Hepatocyte (in vitro differentiated cells): ENCODE measurements at places on chromosomes 16 and 17. TPM values are rescaled to one million over a fixed set of nuclear protein-coding genes. Genes with fewer than 3 reads are reported as not detected.

GRCh38 chr17:66275651-66276050, 26.8 kb upstream of the PRKCA start:
- DNase-seq, result peak; percentile 59

DNA sequence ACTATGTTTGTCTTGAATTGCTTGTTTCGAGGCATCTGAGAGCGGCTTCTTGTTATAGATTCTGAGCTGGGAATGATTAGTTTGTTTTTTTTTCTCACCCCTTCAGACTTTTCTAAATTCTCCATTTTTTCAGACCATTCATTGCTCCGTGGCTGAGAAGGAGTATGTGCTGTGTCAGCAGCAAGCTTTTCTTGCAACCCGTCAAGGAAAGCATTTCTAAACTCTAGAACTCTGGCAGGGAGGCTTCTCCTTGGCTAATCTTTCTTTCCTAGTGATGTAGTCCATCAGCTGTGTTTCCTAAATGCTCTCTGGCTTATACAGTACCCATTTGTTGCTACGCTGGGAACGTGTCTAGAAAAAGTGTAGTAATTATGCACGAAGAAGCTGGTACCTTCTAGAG, 133.5 kb downstream of the FTO start:
- no peak for DNase-seq

DNA sequence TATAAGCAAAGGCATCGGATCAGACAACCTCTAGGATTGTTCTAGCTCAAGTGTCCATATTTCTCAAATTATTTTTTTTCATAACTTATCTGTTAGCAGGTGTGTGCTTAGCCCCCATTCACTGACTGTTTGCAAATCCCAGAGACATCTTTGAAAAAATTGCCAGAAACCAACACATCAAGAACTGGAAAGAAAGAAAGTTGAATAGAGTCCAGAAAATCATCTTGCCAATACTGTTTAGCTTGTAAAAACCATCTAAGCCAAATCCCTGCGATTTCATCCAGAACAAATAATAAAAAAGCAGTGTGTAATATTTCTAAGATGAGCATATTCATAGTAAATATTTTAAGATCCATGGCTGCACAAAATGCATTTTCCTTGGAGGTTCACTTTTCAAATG, 64.5 kb downstream of the WSCD1 start:
- no peak for DNase-seq

DNA sequence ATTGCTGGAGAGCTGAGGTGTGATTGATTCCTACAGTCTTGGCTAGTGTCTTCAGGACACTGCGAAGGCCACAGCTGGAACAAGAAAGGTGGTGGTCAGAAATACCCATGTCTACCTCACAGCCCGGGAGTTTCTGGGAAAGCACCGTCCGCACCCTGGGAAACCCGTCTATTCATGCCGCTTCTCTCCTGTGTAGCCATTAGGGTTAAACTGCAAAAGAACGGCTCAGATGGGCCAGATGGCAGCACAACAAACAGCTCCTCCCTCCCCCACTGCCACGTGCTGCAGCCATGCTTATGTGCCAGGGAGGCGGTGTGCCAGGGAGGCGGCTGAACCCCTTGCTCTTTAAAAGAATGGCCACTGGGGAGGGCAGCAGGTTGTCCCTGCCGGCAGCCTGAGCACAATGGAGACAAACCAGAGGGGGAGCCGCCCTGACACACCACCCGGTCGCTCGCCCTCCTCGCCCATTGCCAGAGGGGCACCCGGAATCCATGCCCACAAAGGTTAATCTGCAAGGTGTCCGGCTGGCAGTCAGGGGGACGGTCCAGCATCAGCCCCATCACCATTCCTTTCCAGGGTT, 65.2 kb downstream of the CYTH1 start:
- DNase-seq, result no peak

DNA sequence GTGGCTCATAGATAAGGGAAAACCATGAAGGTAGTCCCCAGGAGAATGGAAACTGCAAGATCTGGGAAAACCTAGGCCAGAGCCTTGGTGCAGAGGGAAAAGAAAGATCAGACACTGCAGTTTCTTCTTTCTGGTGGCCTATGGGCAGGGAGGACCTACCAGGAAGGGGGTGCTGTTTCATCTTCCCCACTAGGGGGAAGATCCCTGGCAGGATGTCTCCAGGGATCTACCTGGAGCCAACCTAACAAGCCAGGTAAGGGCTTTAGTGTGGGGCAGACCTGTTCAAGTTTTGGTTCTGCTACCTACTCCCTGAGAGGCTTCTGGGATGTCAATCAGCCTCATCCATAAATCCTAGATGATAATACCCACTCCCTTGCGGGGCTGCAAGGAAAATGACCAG, 21.4 kb downstream of the TOM1L2 start:
- DNase-seq, result no peak

DNA sequence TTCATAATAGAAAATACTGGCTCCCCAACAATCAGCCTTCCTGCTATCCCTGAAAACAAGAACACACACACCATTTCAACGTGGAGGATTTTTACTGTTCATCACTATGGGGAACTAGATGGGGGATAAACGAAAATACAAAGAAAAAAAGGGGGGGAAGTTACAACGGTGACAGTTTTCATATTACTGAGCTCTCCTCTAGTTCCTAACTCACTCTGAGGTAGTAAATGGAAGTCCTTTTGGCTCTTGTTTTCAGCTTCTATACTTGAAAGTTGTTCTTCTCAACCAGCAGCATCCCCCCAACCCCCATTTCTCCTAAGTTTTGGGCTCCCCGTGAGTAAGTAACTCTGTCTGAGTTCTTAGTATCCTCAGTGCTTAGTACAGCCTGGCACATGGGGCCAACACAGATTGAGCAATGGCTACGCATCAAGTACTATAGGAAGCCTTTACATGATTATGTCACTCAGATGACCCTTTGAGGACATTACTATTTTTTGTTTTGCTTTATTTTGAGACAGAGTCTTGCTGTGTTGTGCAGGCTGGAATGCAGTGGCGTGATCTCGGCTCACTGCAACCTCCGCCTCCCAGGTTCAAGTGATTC, 4.2 kb upstream of the CORO7 start:
- DNase-seq, result no peak

DNA sequence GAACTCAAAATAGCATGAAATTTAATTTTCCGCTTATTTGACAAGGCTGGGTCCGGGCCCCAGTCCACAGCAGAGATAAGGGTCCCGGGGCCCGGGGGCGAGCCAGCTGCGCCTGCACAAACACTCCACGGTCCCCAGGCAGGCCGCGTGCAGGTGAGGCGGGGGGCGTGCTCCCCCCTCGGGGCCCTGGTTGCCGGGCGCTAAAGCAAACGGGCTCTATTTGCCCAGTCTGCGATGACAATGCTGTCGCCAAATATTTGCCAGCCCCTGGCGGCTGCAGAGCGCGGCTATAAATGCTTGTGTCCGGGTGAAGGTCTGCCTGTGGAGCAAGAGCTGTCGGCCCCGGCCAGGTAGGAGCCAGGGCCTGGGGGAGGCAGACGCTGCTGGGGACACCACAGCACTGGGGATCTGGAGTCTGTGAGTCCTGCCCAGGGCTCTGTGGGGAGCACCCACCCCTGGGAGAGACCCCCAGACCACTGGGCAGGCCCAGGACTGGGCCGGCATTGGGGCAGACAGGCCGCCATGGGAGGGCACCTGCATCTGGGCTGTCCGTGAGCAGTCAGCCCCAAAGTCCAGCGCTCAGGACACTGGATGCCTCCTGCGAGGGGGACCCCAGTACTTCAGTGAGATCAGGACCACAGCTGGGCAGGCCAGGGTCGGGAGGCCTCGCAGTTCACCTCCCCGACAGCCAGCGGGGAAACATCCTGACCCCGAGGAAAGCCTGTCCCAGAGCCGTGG, at the start of gene PERCC1:
PERCC1 (plus strand) TSS at position 320 of the 738 bp plus-strand sequence. CDS start 1,516 bp downstream, outside the sequence.
- peak; percentile 74 for DNase-seq

GRCh38 chr16:52022177-52022576, 524.8 kb downstream of the TOX3 start:
- no peak for DNase-seq

DNA sequence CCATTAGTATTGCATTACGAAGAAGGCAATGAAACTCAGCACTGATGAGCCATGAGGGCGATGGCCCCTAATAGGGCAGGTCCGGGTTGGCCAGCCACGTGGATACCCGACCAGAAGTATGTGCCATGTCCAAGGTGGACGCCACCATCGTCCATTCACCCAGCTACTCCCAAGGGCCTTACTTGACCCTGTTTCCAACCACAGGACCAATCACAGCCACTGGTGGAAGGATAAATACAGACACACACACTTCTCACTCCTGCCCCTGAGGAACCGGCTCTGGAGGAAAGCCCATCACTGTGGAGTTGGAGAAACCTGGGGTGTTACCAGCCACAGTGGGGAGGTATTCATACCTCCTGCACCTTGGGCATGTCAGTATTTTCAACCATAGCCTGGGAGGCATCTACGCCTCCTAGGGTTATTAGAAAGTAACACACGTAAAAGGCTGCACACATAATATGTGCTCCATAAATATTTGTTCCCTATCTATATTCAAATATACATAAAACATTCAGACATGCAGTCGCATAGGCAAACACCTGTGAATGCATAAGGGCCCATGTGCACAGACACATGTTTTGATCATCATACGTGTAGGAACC, 5.4 kb upstream of the ITGA3 start:
- no peak for DNase-seq

- DNase-seq, result peak; percentile 74
Observed at GRCh38 chr17:385178-385835, 32.7 kb upstream of the RPH3AL start.

- no peak for DNase-seq
Observed at GRCh38 chr17:34781571-34782108, 179.6 kb downstream of the CCT6B start.

DNA sequence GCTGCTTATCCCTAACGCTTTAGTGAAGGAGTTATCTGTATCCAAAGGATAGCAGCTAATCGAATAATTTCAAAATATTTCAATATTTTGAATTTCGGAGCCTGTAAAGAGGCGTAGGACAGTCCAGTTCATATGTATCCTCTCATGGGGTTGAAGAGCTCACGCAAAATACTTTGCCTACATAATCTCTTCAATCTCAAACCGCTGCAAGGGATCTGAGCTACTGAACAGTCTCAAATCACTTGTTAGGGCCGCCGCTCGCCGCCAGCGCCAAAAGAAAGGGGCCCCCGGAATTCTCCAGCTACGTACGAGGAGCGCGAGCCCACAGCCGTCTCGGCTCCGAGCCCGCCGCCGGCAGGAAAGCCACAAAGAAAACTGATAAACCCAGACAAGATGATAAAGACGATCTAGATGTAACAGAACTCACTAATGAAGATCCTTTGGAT, 601 bp upstream of the RFWD3 start:
- peak; percentile 55 for DNase-seq

GRCh38 chr16:74623214-74623838, 16.4 kb upstream of the GLG1 start:
- peak; percentile 73 for DNase-seq

GRCh38 chr16:77289331-77289809, 90.2 kb downstream of the SYCE1L start:
- DNase-seq, result peak; percentile 67

DNA sequence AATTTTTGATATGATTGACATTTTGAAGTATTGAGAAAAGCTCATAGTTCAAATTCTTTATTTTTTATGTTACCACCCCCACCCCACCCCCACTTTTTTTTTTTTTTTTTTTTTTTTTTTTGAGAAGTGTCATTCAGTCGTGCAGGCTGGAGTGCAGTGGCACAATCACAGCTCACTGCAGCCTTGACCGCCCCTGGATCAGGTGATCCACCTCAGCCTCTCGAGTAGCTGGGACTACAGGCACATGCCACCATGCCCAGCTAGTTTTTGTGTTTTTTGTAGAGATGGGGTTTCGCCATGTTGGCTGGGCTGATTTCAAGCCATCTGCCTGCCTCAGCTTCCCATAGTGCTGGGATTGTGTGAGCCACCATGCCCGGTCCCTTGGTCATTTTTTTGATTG, 7.4 kb downstream of the TAF15 start:
- DNase-seq, result no peak

- no peak for DNase-seq
Observed at GRCh38 chr16:89300311-89300975, 82.9 kb downstream of the ZNF778 start.

GRCh38 chr17:67359960-67360791, 6.2 kb downstream of the PSMD12 start:
- DNase-seq, result no peak

GRCh38 chr16:3101018-3101840, 2.1 kb upstream of the ZSCAN10 start:
- peak; percentile 68 for DNase-seq

GRCh38 chr17:46853896-46854444, 2.6 kb downstream of the WNT9B start:
- DNase-seq, result peak; percentile 49

The C1QTNF8 gene
- 0.10 TPM in 1 of 2 replicates, not detected in the other for polyA plus RNA-seq

The TPPP3 gene
- polyA plus RNA-seq, result 13.4 and 20.1 TPM in 2 replicates

The CA5A gene
- polyA plus RNA-seq, result 0.91 and 1.0 TPM in 2 replicates

The ZG16B gene
- polyA plus RNA-seq, result 4.9 and 7.9 TPM in 2 replicates

The HOXB4 gene
- polyA plus RNA-seq, result 1.8 and 2.0 TPM in 2 replicates

The NDRG4 gene
- 4.3 and 8.6 TPM in 2 replicates for polyA plus RNA-seq

The ZNF624 gene
- polyA plus RNA-seq, result 3.0 and 3.2 TPM in 2 replicates

The G6PC1 gene
- 8.2 and 24.2 TPM in 2 replicates for polyA plus RNA-seq

The WNT9B gene
- polyA plus RNA-seq, result 0.33 and 2.4 TPM in 2 replicates

The SLC43A2 gene
- polyA plus RNA-seq, result 9.8 and 10.2 TPM in 2 replicates

The TCAP gene
- 0.64 and 0.66 TPM in 2 replicates for polyA plus RNA-seq
